NCI-H2227 treated with DMSO at 0.1 percent for 48 hours (cell line): ENCODE measurements at places on chromosomes 6 and 20.
A peak's percentile ranks its signal among the peaks of the same experiment; 100 is the strongest.

- DNase-seq, result no peak
Measured at GRCh38 chr6:4220558-4220957, 85.2 kb upstream of the ECI2 start.

DNA sequence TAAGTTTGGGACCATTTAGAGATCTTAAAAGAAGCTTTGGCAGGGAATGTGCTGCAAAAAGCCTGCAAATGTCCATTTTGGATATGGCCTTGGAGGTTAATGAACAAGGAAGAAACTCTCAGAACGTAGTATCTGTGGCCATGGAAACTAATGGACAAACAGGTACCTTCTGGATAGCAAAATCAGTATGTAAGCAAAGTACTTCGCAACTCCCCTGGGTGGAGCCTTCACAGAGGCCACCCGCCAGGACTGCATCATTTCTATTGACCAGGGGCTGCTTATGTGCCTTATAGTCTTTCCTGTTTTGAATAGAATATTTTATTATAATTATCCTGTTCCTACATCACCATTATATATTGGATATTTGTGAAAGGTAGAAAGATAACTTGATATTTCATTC lies 510.8 kb upstream of the SYNCRIP start:
- no peak for DNase-seq

DNA sequence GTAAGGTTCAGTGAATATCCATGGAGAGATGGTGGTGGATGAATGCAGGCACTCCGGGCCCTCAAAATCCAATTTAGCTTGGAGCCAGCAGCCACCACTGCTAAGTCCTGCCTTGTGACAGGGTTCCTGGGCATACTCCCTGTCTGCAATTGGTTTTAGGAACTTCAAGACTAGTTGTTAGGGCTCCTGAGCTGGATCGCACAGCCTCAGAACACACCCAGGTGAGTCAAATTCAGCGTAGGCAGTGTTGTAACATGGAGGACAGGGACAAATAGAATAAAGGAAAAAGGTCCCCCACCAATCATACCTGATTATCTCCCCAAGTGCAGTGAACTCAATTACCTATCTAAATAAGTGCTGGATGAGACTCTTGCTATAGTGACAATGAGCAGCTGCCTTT lies 74.6 kb downstream of the PERP start:
- no peak for DNase-seq

DNA sequence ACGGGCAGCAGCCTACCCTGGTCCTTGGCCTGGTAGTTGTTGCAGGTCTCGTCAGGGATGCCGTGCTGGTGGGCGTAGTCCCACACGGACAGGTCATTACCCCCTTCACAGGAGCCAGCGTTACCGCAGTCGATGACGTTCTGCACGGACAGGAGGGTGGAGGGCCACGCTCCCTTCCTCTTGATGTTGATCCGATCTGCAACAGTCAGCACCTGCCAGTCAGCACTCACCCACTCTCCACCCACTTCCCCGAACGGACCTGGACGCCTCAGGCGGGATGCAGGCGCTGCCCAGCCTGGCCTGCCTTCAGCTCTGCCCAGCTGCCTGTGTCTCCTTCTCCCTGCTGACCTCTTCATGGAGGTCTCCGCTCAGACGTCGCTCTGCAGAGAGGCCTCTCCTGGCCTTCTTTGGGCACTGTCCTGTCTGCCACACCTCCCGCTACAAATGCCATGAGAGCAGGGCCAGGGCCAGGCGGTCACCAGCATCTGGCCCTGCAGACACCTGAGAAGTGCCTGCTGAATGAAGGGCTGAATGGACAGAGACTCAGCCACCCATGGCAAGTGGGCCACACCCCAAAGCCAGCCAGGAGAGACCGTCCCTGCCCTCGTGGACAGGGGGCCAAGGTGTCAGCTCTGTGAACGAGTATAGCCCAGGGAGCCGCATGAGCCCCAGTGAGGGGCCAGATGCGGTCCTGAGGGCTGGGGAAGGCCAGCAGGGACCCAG lies 5.4 kb downstream of the CTSZ start:
- DNase-seq, result no peak

DNA sequence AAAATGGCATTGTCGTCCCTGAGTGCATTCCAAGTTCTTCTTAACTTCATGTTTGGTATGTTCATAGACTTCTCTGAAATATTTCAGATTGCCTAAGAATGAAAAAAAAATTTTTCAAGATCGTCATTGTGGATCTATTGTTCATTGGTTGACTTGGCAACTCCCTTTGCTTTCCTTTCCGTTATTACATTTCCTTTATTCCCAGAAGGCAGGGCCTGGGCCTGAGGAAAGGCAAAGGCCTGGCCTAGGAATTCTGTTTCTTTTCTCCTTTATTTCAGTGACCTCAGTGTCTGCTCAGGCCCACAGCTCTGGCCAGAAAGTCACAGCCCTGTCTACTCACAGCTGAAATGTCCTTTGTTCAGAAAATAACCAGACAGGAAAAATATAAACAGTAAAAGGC lies 401.6 kb upstream of the PLCB4 start:
- DNase-seq, result no peak

GRCh38 chr20:31809661-31810060 lies 9.5 kb upstream of the MYLK2 start:
- DNase-seq, result no peak

- no peak for DNase-seq
Measured at GRCh38 chr6:5278047-5278446, 16.7 kb downstream of the FARS2 start.

DNA sequence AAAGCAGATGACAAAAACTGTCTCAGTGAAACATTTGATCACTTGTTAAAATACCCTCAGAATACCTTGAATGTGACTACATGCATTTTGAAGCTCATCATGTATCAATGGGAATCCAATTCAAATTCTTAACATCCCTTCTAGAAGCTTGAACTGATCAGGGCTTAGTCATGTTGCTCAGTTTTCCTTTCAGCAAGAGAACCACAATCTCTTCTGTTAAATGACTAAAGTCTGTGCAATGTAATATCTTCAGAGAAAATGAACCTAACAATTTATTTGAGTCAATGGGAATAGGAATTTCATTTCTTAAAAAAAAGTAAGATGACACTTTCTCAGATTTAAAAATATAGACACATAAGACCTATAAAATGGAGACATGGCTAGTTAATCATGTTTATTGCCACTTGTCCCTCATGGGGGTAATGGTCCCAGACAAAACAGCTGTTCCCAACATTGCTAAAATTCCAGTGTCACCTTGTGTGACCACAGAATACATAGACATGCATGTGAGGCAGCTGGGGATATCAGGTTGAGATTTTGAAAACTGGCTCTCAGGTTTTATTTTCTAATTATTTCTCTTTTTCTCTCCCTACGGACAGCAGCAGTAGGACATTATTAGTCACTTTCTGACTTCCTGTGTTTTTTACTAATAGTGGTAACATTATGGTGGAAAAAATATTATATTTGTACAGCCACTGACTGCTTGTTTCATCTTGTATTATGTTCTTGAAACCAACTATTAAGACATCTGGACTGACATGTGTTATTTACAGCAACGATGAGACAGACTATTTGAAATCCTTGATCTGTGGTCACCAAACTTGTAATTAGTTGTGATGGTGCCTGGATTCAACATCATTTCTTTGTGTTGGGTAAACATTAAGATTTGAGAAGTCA lies 192.5 kb downstream of the COL9A1 start:
- peak; percentile 13 for DNase-seq

DNA sequence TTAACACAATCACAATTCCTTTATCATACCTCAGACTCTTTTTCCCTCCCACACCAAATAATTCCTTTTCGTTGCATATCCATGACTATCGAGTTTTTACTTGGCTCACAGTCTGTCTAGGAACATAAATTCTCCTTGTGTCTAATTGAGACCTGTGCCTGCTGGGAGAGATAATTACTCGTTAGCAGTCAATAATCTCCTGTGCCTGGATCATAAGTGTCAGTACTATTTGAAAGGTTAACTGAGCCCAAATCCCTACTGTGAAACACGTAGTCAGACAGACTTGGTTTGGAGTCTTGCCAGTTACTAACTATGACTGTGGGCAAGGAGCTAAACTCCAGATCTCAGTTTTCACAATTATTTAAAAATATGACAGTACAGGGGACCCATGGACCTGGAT lies 5.7 kb upstream of the CTNNBL1 start:
- no peak for DNase-seq

GRCh38 chr6:85568411-85568810 lies 25.2 kb downstream of the SNX14 start:
- no peak for DNase-seq

- no peak for DNase-seq
Measured at GRCh38 chr20:6466075-6466810, 301.2 kb upstream of the BMP2 start.

GRCh38 chr6:155527443-155527842 lies 71.8 kb upstream of the NOX3 start:
- DNase-seq, result no peak

DNA sequence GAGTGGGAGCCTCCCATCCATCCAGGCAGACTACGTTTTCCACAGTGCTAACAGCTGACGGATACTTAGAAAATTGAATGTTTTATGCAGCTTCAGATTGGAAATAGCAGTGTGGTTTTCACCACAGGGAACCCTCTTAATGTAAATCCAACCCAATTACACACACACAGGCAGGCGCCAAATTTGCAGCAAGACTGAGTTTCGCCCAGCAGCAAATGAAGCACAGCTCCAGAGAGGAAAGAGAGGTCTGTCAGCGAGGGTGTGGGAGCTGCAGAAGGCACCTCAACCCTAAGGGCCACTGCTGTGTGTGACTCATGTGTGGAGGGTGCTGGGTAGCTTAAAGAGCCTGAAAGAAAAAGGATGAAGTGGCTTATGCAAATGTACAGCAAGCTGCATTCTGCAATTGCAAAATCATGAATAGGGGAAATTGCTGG lies 365.7 kb downstream of the MAFB start:
- DNase-seq, result peak; percentile 95

DNA sequence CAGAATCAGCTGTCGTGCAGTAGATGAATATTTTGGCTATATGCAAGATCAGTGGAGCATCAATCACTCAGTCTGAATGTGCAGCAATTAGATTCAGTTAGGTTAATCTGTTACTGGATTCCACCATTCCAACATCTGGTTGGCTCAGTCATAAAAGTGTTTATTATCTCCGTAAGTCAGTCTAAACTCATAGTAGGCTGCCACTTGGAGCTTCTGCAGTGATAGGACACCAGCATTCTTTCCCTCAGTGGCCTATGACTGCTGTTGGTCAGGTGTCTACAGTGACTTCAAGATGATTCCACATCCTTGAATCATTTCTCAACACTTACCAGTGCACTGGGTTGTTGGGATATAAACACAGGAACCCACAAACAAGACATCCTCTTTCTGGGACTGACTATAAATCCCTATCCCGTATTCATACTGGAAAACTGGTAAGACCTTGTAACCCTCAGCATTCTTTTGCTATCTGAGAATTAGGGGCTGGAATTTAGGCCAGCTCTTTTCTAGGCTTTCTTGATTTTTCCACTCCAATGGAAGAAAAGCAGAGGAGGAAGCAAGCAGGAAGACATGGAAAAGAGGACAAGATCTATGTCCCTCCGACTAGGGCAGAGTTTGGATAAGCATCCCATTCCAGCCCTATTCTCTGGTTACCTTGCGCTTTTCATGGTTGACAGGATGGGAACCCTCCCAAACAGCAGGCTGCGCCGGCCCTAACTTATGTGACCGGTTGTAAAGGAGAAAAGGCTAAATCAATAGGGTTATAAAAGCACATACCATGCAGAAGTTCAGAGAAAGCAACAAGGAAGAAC lies 919.6 kb downstream of the KIF16B start:
- DNase-seq, result no peak

- DNase-seq, result no peak
Measured at GRCh38 chr6:35470663-35471120, 2.5 kb downstream of the RPL10A start.

DNA sequence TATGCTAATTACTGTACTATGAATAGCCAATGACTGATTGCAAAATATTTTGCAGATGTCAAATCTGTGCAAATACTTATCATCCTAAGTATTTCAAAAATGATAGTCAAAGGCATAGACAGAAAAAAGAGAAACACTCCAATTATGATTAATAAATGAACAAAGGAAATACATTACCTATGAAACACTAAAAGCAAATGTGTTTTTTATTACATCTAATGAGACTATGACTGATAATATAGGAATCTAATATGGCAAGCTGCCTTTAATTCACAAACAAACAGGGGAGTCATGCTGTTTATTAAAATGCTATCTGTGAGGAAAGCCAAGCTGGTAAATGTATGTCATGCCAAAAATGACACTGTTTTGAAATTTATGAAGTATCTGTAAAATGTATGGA lies 713.2 kb upstream of the NRSN1 start:
- no peak for DNase-seq

DNA sequence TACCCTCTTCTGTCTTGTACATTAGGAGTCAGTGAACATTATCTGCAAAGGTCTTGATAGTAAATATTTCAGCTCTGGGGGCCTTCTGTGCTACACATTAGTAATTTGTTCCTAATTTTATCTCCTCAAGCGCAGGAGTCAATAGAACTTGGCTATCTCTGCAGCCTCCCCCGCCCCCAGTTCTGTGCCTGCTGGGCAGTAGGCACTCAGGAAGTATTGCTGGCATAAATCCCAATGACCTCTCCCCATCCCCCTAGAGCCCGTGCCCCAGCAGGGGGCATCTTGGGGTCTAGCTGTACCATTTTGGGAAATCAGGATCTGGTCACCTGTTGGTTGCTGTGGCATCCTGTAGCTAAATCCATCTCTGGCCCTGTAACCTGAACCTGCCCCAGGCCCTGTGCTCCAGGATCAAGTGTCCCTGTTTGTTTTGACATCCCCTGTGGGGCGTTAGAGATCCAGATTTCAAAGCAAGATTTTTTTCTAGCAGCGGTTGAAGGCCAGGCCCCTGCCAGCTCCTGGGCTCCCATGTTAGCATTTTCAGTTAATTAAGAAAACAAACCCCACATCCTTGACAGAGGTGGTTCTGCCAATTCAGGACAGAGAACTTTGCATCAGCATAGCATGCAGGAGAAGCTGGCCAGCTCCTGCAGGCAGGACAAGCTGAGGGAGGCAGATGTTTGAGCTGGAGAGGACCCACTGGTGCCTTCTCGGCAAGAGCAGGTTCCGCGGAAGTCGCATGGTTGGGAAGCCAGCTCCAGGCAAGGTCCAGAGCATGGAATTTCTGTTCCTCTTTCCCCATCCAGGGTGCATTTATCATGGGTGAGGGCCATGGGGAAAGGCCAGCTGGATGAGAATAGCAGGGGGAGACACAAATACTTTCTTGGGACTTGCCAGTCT lies 32.1 kb downstream of the DAAM2 start:
- no peak for DNase-seq

GRCh38 chr20:41367393-41367695 lies 726 bp upstream of the EMILIN3 start:
- DNase-seq, result no peak
